Stimulated activated CD8-positive, alpha-beta memory T cell treated with anti-CD3 and anti-CD28 coated beads, Interleukin-7, amount 100 ng/mL, for 4 hours (primary cell): ENCODE measurements at places on chromosomes 3 and 15.

DNA sequence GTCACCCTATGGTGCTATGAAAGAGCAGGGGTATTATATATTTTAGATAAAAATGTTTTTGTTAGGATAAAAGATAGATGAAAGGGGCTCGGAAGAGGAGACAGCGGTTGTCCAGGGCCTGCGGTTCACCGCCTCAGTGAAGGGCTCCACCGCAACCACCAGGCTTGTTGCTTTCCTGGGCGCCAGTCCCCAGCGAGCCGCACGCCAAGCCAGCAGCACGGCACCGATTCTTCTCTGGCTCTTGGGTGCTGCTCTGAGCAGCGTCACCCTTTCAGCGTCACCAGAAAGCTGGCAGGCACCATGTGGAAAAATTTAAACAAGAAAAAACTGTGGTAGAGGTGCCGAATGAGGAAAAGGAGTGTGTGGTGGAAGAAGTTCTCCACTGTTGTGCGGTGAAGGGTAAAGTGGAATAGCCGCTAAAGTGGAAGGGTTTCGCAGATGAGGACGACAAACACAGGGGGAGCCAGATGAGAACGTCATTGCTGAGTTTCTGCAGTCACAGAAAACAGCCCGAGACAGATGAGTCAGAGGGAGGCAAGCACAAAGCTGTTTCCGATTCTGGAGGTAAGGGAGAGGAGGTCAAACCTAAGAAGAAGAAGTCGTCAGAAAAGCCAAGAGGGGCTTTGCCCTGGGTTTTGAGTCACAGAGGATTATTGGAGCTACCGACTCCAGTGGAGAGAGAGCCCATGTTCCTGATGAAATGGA, 569.2 kb downstream of the ZBBX start:
- DNase-seq: no peak

DNA sequence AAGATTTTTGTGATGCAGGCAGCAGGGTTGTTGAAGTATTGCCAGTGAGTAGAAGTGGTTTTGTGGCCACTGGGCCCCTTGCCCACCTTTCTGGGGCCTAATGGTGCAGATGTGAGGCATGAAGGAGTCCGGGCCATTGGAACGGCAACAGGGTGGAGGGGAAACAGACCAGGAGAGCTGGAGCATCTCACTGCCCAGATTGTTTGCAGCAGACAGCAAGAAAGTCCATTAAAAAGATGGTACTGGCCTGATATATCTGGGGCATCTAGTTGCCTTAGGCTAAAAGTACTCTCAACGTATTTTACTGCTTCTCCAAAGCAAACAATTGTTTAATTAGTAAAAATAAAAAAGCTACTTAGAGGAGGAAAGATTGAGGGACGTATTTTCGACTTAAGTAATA, 298.4 kb downstream of the SATB1 start:
- DNase-seq: no peak

DNA sequence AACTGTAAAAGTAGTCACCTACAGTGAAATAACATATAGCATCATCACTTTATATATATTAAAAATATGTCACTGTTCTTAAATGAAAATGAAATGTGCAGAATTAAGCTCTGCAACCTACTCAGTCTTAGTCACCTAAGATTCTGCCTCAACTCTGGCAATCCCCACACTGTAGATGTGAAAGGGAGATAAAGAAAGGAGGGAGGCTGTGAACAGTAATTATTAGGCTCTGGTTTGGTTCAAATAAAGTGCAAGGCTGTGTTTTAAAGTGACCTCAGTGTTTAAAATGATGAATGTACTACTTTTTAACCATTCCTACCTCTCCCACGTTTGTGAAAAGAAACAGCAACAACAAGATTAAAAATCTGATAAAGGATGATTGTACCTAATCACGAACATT, 72.2 kb downstream of the ATP8B4 start:
- DNase-seq: no peak

DNA sequence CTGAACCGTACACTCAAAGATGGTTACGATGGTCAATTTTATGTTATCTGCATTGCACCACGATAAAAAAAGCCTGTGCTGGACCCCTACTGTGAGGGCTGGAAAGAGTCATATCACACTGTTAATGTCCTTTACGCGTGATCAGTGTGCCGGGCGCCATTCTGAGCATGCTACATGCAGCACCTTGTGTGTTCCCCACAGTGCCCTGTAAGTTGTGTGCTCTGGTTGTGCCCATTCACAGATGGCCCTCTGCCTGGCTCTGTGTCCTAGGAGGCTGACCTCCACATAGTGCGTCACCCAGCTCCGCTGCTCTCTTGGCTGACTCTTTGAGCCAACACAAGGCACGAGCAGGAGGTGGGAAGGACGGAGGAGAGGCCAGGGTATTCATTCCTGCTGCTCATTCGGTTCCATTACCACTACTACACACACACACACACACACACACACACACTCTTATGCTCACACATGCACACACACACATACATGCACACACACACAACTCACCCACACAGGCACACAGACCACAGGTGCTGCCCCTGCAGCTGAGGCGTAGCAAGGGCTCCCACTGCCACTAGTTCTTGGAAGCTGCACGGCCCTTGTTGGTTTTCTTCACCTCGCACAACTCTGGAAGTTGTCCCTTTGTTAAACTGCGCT, 129.6 kb upstream of the IQSEC1 start:
- no peak for DNase-seq

- DNase-seq: no peak
These were observed 534.9 kb upstream of the ARRDC4 start for GRCh38 chr15:97425596-97425995.

DNA sequence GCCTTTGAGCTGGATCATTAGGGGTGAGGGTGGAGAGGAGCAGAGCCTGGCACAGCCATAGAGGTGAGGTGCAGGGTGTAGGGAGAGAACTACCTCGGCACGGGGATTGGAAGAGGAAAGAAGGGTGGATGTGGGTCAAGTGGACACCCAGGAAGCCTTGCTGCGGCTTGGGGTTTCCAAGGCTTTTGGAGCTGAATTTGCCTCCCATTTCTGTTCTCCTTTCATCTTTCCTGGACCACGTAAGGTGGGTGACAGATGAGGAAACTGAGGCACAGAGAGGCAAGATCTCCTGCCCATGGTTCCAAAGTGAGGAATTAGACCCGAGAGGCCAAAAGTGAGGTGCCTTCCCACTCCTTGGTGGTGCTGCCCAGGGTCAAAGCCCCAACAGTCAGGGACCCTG, 35.4 kb upstream of the SFMBT1 start:
- DNase-seq: no peak

- DNase-seq: no peak
These were observed 126.8 kb downstream of the DLG1 start for GRCh38 chr3:197171481-197172067.

- no peak for DNase-seq
These were observed 121.1 kb upstream of the TMCO5A start for GRCh38 chr15:37813306-37813705.

- no peak for DNase-seq
These were observed 157.4 kb downstream of the AGBL1 start for GRCh38 chr15:86237111-86237500.
